Stimulated activated CD4-positive, alpha-beta T cell treated with anti-CD3 and anti-CD28 coated beads, Interleukin-1b, Interleukin-23, amount 100 ng/mL, for 24 hours (primary cell): ENCODE measurements at places on chromosomes 16 and 17.

DNA sequence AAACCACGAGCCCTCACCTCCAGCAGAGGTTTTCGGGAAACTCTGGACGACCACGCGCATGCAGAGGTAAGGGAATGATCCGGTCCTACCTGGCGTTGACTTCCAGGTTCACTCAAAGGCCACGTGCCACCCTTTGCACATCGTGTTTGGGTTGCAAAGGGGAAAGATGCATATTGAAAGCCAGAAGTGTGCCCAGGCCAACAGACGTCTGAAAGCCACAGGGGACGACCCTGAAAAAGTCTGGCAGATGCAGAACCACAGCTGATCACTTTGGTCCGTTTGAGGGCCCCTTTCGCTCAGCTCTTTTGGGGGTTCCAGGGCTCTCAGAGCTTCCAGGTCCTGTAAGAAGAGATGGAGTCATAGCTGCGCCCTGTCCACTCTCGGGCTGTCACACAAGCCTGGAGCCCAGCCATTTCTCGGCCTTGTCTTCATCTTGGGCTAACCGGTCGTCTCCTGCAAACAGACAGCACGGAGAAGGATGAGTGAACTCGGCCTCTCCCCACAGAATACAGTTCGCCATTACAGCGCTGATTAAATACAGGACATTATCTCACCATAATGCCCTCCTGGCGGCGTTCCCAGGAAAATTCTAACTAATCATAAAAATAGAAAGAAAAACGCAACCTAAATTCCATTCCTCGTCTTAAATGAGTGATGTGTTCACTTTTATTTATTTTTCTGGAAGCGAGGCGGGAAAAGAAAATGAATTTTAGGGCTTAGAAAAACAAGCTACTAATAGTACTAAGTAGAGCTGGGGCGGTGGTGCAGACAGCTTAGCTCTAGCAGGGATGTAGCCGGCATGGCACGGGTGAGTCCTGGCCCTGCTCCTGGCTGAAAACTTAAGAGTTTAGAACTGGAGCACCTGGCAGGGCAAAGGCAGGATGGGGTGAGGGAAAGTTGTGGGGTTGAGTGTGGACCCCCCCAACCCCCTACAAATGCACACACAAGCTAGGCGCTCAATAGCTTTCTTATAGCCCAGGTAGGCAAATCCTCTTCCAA, 45.5 kb upstream of the ZFHX3 start:
- no peak for DNase-seq

DNA sequence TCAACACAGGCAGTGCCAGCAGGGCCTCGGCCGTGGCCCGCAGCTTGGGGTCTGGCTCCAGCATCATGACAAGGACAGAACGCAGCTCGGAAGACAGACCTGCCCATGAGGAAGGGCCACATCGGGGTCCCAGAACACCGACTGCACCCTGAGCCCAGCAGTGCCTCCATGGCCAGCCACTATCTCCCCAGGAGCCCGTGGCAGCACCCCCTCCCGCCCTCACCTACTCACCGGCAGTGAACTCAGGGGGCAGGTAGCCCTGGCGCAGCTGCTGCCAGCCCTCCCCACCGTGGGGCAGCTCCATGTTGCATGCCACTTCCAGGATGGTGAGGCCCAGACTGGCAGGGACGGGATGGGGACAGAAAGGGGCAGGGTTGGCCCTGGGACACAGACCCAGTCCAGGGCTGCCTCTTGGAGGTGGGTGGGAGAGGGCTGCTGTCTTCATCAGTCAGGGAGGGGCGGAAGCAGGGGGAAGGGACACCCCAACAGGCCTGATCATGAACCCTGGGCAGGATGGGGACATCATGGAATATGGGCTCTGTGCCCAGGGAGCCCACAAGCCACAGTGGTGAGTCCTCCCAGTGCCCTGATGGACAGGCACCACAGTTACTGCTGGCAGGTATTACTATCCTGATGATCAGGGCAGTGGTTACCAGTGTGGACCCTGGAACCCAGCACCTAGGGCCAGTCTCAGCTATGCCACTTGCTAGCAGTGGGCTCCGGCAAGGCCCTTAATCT, 5.3 kb downstream of the PAQR4 start:
- no peak for DNase-seq

- DNase-seq, result no peak
These were observed 35.9 kb upstream of the ACSM2B start for GRCh38 chr16:20611975-20612481.

- DNase-seq, result no peak
These were observed 11.3 kb upstream of the RBFOX3 start for GRCh38 chr17:79622122-79622601.

DNA sequence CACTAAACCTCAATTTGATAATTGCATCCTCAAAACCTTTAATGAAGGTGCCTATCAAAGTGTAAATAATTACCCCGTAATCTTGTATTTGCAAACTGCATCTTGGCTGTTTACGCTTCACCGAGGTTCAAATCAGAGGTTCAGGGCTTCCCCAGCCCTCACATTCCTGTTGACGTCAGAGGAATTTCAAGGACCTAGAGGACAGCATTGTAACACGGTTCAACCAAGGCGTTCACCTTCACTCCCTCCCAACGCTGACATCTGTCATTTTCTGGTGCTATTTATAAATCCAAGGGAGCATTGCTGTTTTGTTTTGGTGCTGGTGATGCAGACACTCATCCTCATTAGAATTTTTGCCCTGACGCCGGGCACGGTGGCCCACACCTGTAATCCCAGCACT, 691.6 kb upstream of the RBFOX1 start:
- DNase-seq, result no peak

GRCh38 chr17:68512960-68513474, 787 bp downstream of the PRKAR1A start:
- no peak for DNase-seq

DNA sequence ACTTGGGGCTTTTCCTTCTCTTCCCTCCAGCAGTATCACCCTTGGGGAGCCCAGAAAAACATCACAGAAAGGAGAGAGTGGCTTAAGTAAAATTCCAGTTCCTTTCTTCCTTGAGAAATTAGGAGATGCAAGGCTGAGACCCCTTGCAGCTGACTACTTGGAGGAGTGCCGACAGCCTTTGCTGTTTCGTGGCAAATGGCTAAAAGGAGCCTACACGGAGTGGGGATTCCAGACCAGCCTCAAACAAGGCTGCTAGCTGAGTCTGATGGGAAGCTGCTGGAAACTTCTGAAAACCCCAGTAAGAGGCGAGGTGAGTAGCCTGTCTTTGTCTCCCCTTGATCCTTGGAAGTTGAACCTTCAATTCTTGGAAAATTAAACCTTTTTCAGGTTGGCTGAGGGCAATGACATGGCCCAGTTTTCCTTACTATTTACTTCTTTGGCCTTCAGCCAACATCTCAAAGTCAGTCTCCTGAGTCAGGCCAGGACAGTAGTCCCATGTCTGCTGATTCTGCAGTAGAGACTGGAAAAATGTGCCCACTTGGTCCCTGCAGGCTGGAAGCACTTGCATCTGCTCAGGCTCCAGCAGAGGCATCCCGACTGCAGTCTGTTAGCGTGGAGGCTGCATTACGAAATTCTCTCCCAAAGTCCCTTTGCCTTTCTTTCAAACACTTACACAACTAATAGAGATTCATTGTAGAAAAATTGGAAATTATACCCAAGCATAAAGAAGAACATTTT, 23.4 kb downstream of the SMIM36 start:
- DNase-seq, result no peak

DNA sequence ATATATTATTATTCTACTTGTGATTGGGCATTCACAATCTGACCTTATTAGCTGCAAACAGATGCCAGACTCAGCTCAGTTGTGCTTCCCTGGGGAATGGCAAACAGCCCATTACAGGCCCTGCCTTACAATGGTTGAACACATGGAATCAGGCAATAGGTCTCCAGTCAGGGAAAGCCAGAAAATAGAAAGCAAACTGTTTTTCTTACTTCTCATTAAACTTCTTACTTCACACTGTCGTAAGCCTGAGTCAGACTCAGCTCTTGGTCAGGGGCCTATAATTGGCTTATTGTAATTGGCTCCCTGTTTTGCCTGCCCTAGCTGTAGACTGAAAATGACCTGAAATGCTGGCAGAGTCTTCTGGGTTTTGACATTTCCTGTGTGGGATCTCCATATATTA, 77.0 kb upstream of the CA10 start:
- no peak for DNase-seq

GRCh38 chr17:3955673-3955988, 8.6 kb downstream of the ATP2A3 start:
- DNase-seq, result no peak

GRCh38 chr17:17739388-17740066, 58.3 kb downstream of the RAI1 start:
- DNase-seq, result no peak

- DNase-seq, result no peak
These were observed 16.5 kb downstream of the SPPL2C start for GRCh38 chr17:45861165-45861564.

DNA sequence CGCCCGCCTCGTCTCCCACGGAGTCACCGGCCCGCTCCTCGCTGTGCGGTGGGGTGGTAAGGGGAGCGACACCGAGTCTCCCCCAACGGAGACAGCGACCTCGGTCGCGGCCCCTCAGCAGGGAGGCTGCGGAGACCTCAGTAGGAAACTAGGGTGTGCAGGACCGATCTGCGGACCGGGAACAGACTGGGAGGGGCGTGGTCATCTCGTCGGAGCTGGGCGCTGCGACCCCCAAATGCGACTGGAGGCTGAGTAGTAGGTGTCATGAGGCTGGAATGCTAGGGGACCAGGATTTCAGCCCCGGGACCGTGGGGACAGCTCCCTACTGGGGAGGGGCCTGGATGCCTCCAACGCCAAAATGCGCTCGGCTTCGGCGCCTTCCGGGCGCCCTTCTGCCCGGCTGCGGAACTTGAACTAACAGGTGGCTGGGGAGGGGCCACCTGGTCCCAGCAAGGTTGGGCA, 1.3 kb downstream of the CACNG4 start:
- DNase-seq, result no peak

GRCh38 chr16:20504418-20504817, 53.1 kb downstream of the ACSM2A start:
- DNase-seq, result no peak

GRCh38 chr17:82490512-82491195, 28.9 kb upstream of the FOXK2 start:
- no peak for DNase-seq

GRCh38 chr17:39608142-39608981, 642 bp upstream of the NEUROD2 start:
- no peak for DNase-seq

GRCh38 chr17:70774339-70775117, 605.2 kb downstream of the KCNJ2 start:
- no peak for DNase-seq

DNA sequence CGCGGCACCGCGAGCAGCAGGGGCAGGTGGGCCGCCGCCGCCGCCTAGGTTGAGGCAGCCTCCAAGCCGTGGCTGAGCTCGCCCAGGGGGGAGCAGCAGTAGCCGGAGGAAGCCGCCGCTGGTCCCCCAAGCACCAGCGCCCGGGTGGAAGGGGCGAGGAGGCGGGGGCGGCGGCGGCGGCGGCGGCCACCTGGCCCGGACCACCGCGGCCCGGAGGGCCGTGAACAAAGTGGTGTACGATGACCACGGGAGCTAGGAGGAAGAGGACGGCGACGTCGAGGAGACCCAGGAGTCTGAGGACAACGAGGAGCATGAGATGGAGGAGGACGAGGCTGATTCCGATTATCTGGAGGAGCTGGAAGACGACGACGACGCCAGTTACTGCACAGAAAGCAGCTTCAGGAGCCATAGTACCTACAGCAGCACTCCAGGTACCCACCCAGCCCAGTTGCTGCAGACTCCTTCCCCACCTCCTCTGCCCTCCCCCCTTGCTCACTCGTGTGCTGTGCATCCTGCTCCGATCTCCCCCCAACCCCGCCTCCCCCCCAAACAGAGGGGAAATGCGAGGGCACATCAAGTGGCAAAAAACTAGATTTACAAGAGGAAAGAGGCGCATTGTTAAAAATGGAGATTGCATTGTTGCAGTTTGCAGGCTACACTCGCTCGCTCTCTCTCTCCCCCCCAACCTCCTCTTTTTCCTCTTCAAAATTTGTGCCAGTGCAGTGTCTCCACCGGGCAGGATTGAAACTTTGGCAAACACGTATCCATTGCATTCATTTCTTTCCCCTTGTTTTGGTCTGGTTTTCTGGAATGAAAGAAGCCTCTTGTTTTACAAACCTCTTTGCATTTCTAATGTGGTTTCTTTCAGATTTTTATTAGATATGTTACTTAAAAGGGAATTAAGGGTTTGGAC, 41.8 kb upstream of the AMZ2 start:
- DNase-seq, result no peak

DNA sequence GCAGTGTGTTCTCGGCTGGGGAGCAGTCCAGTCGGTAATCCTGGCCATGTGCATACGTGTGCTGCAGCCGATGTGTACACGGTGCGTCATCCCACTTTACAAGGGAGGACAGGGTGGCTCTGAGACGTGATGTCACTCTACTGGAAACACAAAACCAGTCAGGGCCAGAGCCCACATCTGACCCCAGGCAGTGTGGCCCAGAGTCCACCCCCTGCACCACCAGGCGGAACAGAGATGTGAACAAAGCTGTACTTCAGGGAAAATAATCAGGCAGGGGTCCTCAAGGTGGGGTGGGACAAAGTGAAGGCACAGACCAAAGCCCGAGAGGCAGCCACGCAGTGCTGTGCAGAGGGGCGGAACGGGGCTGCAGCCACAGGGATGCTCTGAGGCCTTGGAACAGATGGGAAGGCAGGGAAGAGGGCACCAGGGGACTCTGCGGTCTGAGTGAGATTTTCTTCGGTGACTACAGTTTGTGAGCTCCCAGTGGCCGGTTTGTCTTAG, 181.5 kb downstream of the ZNF423 start:
- no peak for DNase-seq

DNA sequence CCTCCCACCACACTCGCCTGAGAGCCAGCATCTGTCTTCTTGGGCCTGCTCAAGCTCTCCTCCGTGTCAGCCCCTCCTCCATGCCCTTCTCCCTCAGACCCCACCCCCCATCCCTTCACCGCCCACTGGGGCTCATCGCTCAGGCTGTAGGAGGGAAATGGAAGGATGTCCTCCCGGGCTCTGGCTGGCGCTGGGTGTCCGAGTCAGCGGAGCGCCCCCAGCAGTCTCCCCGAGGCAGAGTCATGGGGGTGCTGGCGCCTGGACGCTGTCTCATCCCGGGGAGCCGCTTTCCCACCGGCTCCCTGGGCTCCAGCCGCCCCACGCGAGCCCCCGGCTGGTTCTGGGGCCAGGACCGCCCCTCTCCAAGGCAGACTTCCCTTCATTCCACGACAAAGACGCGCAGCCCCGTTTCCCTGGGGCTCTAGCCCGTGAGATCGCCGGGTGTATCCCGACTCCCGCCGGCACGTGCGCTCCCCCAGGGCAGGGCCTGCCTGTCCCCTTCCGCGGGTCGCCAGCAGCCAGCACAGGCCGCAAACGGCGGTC, 428 bp upstream of the ANTKMT start:
- no peak for DNase-seq

- peak; percentile 46 for DNase-seq
These were observed 3.2 kb downstream of the ACSF3 start for GRCh38 chr16:89096768-89097391.

GRCh38 chr16:24731722-24732419, 2.4 kb downstream of the TNRC6A start:
- no peak for DNase-seq

GRCh38 chr17:57966246-57966645, 11.0 kb upstream of the CUEDC1 start:
- no peak for DNase-seq
